ENCODE measurements at places on chromosomes 7 and 10.

- no peak for DNase-seq
These were observed 307.8 kb downstream of the REEP3 start for GRCh38 chr10:63829020-63829419.

DNA sequence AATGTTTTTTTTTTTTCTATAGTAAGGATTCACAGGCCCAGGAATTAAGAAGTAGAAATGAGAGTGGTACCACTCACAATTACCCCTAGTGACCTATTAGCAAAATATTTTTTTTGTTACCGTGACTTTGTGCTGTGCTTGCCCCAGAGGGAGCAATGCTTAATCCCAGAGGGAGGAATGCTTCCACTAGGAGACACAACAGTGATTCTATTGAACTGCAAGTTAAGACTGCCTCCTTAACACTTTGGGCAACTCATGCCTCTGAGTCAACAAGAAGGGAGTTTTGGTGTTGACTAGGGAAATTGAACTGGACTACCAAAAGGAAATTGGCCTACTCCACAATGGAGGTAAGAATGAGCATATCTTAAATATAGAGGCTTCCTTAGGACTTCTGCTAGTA lies 17.2 kb upstream of the MEOX2 start:
- no peak for DNase-seq

- DNase-seq = no peak
These were observed 1.7 kb upstream of the ITPRID1 start for GRCh38 chr7:31512166-31512565.

GRCh38 chr7:16921644-16922257 lies 40.0 kb upstream of the AGR3 start:
- no peak for DNase-seq

- DNase-seq = no peak
These were observed 4.6 kb downstream of the DENND11 start for GRCh38 chr7:141697211-141697871.

GRCh38 chr10:90743291-90743690 lies 114.5 kb downstream of the HTR7 start:
- no peak for DNase-seq

- peak; percentile 61 for DNase-seq
These were observed 62.3 kb downstream of the RAMP3 start for GRCh38 chr7:45219801-45220435.

DNA sequence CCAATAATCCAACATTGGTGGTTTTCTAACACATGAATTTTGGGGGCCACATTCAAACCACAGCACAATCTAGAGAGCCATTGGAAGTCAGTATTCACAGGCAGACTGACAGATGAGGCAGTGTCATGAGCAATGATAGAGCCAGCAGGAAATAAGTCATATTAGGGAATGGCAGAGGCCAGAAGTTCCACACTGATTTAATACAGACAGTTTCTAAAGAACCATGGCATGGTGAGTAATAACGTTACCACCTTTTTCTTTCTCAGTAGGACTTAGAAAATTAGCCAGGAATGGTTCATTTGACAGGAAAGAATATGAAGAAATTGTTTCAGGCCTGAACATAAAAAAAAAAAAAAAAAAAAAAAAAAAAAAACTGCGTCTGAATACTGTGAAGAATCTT lies 210.3 kb downstream of the GPAM start:
- no peak for DNase-seq

- no peak for DNase-seq
These were observed 105.3 kb downstream of the PLXDC2 start for GRCh38 chr10:19921300-19922140.

DNA sequence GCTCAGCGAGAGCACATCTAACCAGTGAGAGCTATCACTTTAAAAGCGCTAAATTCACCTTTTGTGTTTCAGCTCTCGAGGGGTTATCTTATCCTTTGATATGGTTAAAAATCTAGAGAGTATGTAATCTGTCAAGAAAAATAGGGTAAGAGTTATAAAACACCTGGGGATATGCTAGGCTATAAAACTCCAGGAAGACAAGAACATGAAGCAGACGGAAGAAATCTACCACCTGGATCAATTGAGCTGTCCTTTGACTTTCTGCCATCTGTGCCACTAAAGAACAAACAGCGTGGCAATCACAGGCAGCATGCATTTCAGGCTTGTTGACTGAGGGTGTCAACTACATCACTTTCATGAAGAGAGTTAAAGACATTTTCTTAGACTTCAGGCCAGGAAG lies 83.1 kb downstream of the ZNF248 start:
- DNase-seq = no peak

DNA sequence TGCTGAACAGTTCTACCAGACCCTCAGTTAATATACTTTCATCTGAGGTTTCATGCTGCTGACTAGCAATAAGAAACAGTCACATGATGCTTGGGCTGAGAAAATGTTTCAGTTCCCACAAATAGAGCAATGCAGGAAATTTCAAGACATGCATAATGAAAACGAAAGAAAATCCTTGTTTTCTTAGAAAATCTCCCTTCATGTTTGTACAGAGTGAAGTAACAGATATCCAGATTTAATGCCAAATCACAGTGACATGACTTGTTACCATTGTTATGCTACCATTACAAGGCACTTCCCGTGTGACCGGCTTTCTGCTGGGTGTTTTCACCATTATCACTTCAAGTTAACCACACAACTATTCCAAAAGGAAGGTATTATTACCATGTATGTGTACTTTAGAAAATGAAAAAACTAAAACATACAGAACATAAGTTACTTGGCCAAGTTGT lies 121.7 kb downstream of the DOCK4 start:
- DNase-seq = no peak

DNA sequence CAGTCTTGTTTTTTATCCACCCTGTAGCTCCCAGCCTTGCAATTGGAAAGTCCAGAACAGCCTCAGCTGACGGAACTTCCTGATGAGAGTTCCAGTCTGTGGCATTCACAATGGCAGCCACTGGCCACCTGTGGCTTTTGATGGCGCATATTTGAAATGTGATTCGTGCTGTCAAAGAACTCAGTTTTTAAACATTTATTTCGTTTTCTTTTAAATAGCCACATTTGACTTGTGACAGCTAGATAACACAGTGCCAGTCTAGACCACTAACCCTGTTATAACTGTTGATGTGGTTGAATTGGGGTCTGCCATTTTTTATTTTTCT lies 97.3 kb downstream of the INPP5A start:
- DNase-seq = no peak

GRCh38 chr7:80957226-80957777 lies 38.5 kb upstream of the SEMA3C start:
- DNase-seq = no peak

DNA sequence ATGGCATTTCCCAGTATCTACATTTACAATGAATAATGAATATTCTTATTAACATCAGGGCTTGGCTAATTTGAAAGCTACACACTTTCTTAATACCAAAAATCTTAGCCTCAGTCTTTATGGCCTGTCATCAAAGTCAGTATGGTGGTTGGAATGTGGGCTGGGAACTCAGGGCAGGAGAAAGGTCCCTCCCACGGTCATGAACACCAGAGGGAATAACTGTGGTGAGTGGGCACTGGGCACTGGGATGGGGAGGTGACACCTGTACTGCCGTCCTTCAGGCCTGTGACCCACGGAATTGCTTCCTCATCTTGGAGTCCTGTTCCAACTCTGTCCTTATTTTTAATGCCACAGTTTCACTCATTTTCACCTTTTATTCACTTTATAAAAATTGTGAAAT lies 276.9 kb upstream of the PLPP4 start:
- no peak for DNase-seq

DNA sequence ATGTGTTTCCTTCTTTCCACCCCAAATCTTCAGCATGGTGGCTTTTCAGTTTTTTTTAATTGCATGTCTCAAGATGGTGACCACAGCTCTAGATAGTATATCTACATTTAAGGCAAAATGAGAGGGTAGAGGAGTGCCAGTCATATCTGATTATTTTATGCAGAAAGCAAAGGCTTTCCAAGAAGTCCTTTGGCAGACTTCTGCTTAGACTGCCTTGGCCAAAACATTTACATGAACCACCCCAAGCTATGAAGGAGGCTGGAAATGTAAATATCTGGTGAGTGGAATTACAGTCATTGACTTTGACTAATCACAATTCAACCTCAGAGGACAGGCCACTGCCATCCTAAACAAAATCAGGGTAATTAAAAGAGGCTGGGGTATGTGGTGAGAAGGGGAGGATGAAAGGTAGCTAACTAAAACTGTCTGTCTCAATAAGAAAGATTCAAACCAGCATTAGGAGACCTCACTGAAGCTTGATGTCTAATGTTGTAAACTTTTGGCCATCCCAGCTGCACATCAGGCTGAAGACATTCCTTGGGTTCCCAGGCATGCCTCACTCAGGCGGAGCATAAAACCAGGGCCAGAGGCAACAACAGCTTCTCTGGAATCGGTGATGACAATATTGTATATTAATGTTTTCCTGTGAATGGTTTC lies 53.4 kb downstream of the PPP1R3C start:
- no peak for DNase-seq

DNA sequence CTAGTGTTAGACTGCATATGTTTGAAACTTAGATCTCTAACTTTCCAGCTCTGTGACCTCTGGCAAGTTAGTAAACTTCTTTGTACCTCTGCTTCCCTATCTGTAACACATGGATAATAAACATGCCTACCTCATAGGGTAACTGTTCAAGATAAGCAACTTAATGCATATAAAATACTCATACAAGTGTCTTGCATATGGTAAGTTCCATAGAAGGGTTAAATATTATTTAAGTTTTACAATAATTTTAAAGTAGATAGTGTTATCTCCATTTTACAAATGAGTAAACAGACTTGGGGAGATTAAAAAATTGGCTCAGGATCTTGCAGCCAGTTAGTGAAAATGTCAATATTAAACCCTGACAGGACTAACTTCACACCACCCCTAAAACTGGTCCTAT lies 30.1 kb upstream of the CD36 start:
- no peak for DNase-seq

DNA sequence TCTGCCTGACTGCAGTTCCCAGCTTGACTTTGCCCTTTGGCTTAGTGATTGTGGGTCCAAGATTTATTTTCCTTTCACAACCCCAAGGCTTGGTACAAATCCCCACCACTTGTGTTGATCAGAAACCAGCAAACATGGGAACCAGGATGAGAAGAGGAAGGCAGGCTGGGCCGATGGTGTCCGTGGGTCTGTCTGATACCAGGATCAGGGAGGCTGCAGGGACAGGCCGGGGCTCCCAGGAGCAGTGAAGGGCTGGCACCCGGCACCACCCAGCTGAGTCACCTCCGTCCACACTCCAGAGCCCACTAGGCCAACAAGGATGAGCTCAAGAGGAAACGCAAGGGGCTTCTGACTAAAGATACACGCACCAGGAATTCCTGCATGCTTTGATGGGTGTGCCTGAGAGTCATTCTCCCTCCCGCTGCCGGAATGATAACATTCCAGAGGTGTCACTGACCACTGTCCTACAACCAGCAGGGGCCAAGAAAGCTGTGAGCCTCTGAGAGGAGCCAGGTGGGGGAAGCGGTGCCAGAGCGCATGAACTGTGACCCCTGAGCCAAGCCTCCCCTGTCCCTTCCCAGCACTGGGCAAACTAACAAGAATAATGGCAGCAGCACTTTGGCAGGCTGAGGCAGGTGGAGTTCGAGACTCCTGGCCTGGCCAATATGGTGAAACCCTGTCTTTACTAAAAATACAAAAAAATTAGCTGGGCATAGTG lies 29.2 kb upstream of the PROSER2 start:
- no peak for DNase-seq

GRCh38 chr10:63133821-63134557 lies 861 bp downstream of the NRBF2 start:
- DNase-seq = no peak

GRCh38 chr10:98745645-98746044 lies 298.9 kb upstream of the HPS1 start:
- DNase-seq = no peak

DNA sequence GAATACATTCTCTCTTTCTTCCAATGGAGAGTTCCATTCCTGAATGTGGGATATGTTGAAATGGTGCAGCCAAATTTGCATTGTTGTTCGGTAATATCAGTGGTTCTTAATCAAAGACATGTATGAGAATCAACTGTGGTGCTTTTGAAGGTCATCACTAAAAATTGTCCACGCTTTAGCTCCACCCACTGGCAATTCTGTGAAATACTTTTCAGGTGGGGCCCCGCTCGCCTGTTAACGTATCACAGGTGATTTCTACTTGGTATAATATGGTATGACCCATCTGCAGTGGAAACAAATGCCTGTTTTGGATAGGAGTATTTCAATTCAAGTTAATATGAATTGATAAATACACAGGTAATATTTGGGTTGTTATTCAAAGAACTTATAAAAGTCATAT lies 178.4 kb downstream of the NSUN6 start:
- no peak for DNase-seq

- no peak for DNase-seq
These were observed 133.3 kb downstream of the TEX36 start for GRCh38 chr10:125549653-125550052.

DNA sequence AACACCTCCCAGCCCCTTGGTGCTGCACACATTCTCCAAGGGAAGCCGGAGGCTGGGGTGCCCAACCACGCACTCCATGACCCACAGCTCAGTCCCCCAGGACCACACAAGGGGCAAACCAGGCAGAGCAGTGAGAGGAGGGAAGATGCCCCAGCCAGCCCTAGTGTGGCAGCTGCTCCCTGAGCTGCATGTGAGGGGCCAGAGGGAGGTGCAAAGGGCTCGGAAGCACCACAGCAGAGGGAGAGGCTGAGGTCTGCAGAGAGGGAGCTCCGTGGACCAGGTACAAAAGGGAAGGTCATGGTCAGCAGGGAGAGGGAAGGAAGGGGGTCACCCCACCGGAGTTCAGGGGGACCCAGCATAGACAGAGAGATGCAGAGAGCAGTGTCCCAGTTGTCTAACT lies 1.5 kb upstream of the CALML5 start:
- no peak for DNase-seq

DNA sequence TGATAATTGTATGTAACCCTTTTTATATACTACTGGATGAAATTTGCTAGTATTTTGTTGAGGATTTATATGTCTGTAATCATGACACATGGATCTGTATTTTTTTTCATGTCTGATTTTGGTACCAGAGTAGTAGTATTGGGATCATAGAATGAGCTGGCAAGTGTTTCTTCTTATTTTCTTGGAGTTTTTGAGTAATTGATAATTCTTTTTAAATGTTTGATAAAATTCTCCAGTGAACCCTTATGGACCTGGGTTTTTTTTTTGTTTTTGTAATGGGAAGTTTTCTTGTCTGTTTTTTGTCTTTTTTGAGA lies 28.4 kb downstream of the ZNF33A start:
- no peak for DNase-seq

- no peak for DNase-seq
These were observed 650.5 kb downstream of the SORCS3 start for GRCh38 chr10:105291571-105291970.

DNA sequence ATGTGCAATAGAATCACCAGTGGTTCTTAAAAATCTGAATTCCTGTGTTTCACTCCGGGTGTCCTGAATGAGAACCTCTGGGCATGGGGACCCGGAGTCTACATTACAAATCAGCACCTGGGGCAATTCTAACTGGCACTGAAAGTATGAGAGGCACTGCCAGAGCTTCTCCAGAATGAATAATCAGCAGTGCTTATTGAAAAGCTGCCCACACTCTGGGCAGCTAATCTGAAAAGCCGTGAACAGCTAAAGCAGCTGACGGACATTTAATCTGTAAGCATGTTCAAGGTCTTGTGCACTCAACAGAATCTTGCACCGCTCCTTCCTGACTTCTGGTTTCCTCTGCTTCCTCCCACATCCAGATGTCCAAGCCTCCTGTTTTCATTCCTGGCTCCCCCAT lies 113.3 kb upstream of the KIF5B start:
- DNase-seq = no peak

GRCh38 chr10:18157881-18158280 lies 17.7 kb downstream of the CACNB2 start:
- no peak for DNase-seq
